ENCODE measurements at places on chromosomes 2 and 18.

DNA sequence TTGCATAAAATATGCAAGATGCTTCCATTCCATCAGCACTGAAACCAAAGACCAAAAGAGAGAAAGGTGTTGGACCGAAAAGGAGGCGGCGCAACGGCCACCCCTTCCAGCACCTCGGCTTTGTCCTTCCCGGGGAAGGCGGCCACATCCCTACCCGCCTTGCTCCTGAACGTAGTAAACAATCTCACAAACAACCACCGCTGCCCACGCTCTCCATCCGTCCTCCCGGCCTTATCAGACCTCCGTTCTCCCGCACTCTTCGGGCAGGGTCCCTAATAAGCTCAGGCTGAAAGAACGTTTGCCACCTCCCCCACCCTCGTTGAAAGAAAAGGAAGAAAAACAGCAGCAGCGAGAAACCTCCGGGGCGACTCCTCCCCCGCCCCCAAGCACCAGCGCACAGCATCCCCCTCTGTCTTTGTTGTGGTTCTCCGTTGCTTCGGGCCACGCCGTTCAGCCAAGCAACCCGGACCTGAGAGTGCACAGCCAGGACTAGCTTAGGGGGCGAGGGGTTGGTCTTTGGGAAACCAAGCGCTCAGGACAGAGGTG lies 4.4 kb downstream of the EVX2 start:
- DNase-seq: no peak

DNA sequence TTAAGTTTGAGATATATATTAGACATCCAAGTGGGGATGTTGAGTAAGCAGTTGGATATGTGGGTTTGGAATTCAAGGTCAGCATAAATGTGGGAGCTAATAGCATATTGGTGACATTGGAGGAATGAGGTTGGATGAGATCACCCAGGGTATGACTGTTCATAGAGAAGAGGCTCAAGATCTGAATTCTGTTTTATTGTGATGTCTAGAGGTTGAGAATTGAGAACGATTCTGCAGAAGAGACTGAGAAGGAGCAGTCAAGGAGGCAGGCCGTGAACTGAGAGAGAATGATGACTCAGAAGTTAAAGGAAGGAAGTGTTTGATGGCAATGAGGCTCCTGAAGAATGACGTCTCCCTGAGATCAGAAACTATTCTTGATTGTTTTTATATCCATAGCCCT lies 5.9 kb downstream of the SERPINB11 start:
- DNase-seq: no peak

DNA sequence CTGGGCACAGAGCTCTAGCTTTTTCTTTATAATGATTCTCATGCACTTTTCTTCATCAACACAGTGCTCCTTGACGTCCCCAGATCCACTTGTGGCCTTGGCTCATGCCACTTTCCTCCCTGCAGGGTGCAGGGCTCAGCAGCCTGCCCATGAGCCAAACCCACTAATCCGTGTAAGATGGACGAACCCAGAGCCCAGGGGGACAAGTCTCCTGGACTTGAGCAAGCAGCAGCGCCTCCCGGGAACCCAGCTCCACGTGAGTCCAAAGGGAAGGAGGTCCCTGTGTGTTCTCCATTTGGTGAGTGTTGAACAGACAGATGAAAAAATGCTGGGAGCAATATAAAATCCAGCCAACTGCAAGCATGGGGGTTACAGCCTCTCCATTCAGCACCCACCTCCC lies 470.6 kb upstream of the HS6ST1 start:
- DNase-seq: no peak

GRCh38 chr2:19505-19904 lies 26.8 kb downstream of the FAM110C start:
- no peak for DNase-seq

GRCh38 chr18:41548521-41549260 lies 406.3 kb upstream of the PIK3C3 start:
- DNase-seq: no peak

GRCh38 chr18:44520981-44521667 lies 159.6 kb upstream of the SETBP1 start:
- DNase-seq: no peak

DNA sequence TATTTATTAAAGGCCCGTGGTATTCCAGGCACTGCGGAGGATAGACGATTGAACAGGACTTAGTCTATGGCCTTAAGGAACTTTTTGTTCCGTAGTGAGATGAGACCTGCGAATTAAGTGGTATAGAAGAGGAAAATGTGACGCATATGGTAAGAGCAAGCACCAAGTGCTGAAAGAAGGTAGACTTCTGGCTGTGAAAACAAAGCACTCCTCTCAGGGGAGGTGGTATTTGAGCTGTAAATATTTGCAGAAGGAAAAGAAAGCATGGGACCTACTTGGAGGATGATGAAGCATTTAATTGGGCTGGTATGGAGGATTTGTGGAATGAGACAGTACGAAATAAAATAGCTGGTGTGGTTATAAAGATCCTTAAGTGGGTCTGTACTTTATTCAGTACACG lies 62.5 kb downstream of the GPR39 start:
- no peak for DNase-seq

- no peak for DNase-seq
These were observed 113.8 kb upstream of the TTN start for GRCh38 chr2:178920916-178921513.

DNA sequence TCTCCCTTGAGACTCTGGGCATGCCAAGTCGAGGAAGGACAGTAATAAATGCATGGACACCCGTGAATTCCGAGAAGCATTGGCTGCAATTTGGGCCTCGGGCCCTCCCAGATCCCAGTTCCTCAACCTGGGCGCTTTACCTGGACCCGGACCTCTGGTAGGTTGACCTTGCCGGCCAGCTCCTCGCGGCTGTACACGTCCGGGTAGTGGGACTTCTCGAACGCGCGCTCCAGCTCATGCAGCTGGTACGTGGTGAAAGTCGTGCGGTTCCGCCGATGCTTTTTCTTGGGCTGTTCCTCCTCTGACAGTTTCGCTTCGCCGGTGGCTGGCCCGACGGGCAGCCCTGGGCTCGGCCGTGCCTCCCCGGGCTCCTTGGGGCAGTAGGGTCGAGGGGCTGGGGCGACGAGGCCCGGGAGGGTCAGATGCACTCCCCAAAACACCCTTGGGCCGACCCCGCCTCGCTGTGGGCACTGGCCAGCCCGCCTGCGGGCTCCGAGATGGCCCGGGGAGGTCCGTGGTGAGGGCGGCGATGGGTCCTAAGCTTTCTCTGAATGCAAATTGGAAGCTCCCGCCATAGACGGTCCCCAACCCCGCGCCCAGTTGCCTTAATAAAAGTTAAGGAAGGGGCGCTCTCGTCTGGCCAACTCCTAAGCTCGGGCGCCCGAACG lies 899 bp downstream of the RAX start:
- DNase-seq: no peak

DNA sequence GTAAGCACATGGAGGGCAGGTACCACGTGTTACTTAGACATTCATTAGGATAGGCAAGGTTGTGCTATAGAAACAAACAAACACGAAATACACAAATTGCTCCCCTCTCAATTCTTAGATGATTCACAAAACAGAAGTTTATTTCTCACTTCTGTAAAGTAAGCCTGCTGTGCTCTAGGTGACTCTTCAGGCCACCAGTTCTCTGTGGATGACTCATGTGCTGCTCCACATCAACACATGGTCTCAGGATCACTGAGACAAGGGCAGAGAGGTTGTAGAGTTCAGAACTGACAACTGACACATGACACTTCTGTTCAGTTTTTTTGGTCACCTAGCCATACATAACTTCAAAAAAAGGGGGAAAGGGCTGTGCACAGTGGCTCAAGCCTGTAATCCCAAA lies 70.6 kb downstream of the DAW1 start:
- no peak for DNase-seq

DNA sequence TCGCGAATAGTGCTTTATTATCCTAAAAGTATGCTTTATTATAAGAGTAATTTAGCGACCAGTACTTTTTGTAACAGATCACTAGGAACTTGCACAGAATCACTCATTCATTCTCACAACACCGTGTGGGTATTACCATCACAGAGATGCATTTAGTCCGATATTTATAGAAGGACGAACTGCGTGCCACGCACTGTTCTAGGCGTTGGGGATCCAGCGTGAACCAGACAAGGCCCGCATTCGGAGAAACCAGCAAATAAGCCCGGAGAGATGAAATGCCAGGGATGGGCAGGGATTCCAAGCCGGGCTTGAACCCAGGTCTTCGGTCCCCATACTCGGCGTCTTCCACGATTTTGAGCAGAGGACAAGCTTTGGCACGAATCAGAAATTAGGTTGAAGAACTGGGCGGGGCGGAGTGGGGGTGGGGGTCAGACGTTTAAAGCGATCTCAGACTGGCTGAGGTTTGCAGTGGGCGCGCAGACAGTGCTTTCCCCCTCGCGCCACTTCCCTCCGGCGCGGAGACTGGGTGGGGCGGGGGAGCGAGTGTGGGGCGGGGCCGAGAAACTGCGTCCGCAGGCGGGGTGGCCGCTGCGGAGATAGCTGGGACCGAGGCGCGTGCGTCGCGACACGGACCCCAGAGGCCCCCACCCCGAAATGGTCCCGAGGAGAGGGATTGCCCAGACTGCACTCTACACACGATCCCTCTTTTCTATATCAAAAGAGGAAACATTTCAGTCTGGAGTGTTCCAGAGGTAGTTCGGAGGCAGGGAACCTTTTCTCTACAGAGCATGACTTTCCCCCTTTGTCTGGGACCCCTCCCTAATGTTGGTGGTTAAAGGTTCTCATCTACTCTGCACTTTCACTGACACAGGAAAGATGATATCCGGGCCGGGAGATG lies 1.1 kb upstream of the CXCR4 start:
- no peak for DNase-seq

DNA sequence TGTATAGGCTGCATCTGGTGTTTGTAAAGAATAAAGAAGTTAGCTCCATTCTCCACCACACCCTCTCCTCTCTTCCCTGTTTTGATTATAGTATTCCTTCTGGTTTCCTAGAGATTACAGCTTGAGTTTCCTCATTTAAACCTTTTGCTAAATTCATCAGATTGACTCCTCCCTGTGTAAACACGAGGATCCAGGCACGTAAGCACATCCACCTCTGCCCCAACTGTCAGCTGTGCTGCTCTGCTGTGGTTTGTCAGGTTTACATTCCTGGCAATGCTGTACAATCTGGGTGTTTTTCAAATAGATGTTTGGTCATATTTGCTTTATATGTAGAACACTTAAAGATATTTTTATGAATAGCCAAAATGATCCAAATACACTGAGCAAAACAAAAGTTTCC lies 302.8 kb downstream of the PTGR3 start:
- DNase-seq: no peak

- DNase-seq: no peak
These were observed 124.5 kb upstream of the SH3BP4 start for GRCh38 chr2:234827096-234827860.

DNA sequence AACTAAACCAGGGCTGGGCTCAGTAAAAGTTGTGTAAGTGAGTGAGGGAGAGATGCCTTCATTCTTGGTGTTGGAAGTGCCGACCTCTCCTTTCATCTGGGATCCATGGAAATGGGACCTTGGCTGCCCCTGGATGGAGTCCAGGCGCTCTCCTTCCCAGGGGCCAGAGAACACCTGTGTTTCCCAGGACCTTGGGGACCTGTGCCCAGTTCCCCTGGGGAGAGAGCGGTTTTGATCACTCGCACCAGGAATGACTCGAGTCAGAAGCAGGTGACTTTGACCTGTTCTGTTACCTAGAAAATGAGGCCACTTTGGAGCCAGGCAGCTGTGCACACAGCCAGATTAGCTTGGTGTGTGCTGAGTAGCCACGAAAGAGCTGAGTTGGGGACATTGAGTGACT lies 97.3 kb downstream of the SH3BP4 start:
- no peak for DNase-seq

- DNase-seq: no peak
These were observed 1.1 kb downstream of the CHN1 start for GRCh38 chr2:175003875-175004729.

- DNase-seq: no peak
These were observed 268.2 kb upstream of the TCF4 start for GRCh38 chr18:55856229-55856628.

- DNase-seq: no peak
These were observed 1.5 kb upstream of the CERKL start for GRCh38 chr2:181658444-181658843.

DNA sequence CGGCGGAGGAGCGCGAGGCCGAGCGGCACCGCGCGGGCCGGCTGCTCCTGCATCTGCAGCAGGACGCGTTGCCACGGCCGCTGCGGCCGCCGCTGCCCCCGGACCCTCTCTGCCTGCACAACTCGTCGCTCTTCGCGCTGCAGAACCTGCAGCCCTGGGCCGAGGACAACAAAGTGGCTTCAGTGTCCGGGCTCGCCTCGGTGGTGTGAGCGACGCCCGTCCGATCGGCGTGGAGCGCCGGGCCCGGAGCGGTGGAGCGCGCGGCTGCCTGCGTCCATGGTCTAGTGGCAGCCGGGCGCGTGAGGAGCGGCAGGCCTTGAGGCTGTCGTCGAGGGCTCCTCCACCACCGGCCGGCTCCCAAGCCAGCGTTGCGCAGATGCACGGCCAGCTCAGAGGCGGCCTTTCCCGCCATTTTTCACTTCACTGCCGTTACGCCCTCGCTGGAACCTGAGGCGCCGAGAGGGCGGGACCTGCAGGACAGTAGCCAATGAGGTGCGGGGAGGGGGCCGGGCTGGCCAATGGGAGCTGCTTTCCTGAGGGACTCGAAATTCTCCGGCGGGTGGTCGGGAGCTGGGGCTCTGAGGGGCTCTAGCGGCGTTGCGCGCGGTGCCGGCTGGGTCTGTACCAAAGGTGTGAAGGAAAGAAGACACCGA lies 1.9 kb downstream of the TLX2 start:
- DNase-seq: no peak

DNA sequence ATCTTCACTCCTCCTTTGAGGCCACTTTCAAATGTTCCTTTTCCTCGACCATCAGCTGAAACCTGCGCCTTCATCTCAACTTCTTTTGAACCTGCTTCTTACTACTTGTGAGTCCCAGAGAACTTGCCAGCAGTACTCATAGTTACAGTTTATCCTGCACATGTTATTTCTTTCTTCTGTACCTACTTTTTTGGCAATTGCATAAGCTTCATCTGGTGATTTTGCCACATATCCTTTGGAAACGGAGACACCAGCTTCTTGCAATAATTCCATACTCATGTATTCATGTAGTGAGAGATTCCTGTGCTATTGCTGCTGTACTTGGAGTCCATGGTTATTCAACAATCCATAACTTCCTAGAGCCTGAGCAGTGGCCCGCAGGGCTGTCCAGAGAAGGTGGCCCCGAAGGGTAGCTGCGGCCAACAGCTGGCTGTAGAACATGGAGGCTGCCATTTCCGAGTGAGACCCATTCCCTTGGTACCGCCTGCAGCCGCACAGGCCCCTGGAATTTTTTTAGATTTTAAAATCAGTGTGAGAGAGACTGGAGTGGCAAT lies 39.4 kb downstream of the EFR3B start:
- DNase-seq: no peak

DNA sequence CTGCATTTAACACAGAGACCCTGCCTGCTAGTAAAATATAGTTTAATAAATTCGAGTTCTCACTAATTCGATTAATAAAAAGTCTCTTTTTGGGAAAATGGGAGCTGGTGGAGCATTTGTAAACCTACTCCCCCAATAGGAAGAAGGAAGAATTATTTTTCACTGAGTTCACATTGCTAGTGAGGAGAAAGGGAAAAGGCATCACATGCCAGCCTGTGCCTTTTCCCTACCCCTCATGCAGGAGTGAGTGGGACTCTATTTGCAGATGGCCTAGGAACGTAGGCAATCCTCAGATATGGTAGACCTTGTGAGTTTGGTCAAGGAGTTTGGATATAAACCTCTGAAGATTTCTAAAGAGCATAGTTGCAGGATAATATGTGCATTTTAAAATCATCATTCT lies 218.4 kb upstream of the TRIB2 start:
- no peak for DNase-seq

Measured in GDM1 (cell line).